ENCODE measurements at places on chromosomes 3 and 15. TPM values are rescaled to one million over a fixed set of nuclear protein-coding genes. Genes with fewer than 3 reads are reported as not detected.

DNA sequence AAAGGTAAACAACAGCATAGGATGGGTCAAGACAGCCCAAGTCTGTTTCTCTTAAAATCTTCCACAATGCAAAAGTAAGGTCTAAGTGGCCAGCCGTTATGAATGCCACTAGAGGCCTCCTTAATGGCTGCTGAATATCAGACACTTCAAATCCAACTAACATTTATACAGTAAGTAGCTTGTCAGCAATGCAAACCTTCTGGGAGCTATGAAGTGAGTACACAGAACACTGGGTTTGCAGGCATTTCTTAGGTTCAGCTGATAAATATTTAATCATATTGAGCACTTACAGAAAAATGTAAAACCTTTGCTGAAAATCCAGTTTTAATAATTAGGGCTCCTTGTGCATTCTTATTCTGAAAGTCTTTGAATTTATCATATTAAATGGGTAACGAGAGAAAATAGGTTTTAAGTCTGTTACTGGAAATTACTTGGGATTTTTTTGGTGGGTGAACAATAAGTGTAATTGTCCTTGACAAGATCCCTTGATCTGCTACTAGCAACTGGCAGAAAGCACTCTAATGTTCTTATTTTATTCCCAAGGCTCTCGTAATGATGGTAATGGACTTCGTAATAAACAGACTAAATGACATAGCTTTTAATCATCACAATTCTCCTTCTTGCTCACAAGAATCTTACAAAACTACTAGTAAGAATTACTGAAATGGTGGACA, 141.7 kb upstream of the GPR149 start:
- DNase-seq, result no peak

DNA sequence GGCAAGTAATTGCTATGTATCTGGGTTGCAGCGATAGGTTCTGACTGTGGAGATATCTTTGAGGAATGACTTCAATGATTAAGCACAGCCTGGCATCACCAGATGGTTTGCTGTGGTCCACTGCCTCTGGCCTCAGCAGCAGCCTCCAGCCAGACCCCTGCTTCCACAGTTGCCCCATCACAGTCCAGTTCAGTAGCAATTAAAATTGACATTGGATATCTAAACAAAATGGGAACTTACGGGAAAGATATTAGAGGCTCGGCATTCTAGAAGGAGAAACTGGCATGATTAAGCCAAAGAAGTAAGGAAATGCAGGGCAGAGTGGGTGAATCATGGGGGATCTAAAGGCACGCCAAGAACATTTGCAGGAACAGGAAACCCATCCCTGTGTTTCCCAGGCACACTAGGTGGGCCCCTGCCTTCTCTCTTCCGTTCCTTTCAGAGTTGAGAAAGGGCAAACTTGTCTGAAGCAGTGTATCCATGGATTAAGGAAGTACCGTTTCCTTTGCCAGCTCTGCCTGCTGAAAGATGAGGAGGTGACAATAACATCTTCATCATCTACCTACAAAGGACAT, 36.3 kb upstream of the SH3BP5 start:
- DNase-seq, result no peak

DNA sequence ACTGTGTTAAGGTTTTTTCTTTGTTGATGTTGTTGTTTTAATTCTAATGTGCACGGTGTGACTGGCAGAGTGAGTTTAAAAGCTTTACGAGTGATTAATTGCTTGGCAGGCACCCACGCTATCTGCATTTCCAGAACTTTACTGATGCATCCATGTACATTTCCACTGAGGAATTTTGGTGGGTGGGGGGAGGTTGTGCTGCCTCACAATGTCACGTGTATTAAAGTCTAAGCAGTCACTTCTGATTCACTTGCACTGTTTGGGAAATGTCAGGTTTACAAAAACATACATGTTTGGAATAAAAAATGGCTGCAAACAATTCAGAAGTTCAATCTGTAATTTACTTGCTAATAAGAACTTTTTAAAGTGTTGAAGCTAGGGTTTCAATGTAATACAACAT, 38.5 kb upstream of the CTDSPL start:
- no peak for DNase-seq

Gene GOLGA6A
- not detected for total RNA-seq

DNA sequence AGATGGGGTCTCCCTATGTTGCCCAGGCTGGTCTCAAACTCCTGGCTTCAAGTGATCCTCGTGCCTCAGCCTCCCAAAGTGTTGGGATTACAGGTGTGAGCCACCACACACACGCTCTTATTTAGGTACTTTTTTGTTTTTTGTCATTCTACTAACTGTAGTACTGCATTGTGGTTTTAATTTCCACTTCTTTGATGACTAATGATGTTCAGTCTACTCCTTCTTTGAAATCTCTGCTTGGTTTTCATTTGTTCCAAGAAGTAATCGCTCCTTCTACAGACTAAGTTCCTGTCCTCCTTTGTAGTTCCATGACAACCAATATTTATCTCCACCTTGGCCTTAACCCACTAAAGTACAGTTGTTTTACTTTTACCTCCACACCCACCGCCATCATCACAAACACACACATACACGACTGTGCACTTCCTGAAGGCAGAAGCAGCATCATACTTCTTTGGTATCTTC, 529 bp upstream of the DLEC1 start:
- peak; percentile 64 for DNase-seq
